Melanocyte of skin (primary cell): ENCODE measurements at places on chromosomes 16 and 17. TPM values are rescaled to one million over a fixed set of nuclear protein-coding genes. Genes with fewer than 3 reads are reported as not detected.

TPSG1 gene
- not detected in 2 replicates for total RNA-seq

NAGPA gene
- total RNA-seq = 23.3 and 25.3 TPM in 2 replicates

OR1F1 gene
- total RNA-seq = not detected in 2 replicates

CDH11 gene
- total RNA-seq = 18.9 and 21.1 TPM in 2 replicates

HLF gene
- under 0.01 and 0.34 TPM in 2 replicates for total RNA-seq

SLC13A2 gene
- not detected in 2 replicates for total RNA-seq

HSPB9 gene
- total RNA-seq = under 0.01 TPM in 1 of 2 replicates, not detected in the other

TBC1D3I gene
- total RNA-seq = 1.5 TPM in 1 of 2 replicates, not detected in the other

RPUSD1 gene
- total RNA-seq = 33.8 and 34.8 TPM in 2 replicates

ABCC11 gene
- total RNA-seq = 0.31 TPM in 1 of 2 replicates, not detected in the other

SPHK1 gene
- 54.9 and 93.2 TPM in 2 replicates for total RNA-seq

SLX4 gene
- total RNA-seq = 7.2 and 8.0 TPM in 2 replicates

C17orf50 gene
- not detected in 2 replicates for total RNA-seq
